ENCODE measurements at places on chromosomes 6 and 20.

- DNase-seq, result no peak
These were observed 4.1 kb downstream of the BMP7 start for GRCh38 chr20:57262301-57262700.

- DNase-seq, result no peak
These were observed 87.5 kb upstream of the TMEM170B start for GRCh38 chr6:11450037-11450436.

DNA sequence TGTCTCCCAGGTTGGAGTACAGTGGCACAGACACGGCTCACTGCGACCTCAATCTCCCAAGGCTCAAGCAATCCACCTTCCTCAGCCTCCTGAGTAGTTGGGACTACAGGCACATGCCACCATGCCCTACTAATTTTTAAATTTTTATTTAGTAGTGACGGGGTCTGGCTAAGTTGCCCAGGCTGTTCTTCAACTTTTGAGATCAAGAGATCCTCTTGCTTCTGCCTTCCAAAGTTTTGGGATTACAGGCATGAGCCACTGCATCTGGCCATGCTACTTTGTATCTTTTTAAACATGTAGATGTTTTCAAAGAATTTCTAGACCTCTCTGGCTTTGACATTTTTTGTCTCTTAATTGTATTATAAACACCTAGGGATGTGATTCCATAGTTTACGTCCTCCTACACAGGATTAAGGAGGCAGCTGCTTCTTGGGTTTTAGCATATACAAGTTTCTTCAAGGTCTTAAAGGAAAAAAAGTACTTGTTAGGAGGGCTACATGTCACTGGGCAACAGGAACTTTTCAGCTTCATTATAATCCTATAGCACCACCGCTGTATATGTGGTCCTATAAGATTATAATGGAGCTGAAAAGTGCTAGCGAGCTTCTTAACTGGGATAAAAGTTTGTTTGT, 1.3 kb downstream of the ADAT2 start:
- no peak for DNase-seq

- no peak for DNase-seq
These were observed 48.6 kb downstream of the RALY start for GRCh38 chr20:34042262-34042661.

- peak; percentile 42 for DNase-seq
These were observed 516 bp downstream of the GTPBP2 start for GRCh38 chr6:43628393-43629103.

- peak; percentile 46 for DNase-seq
These were observed 26.7 kb upstream of the SRC start for GRCh38 chr20:37319151-37319671.

GRCh38 chr20:63225082-63225454, 9.1 kb upstream of the YTHDF1 start:
- DNase-seq, result no peak

DNA sequence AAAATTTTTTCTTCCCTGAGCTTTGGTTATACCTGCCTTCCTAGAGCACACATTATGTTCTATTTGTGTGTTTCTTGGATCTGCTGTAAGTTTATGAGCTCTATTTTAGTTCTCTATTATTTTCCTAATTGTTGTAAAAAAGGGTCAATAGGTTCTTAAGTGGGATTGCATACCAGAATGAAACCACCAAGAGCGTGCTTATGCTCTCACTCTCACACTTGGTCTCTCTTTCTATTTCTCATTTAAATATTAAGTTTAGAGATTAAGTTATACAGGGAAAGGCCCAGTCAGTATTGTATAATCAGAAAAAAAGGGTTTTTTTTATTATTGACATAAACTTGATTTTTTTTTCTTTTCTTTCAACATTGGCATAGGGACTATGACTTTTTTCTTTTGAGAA, 96.8 kb downstream of the RIMS1 start:
- DNase-seq, result no peak

DNA sequence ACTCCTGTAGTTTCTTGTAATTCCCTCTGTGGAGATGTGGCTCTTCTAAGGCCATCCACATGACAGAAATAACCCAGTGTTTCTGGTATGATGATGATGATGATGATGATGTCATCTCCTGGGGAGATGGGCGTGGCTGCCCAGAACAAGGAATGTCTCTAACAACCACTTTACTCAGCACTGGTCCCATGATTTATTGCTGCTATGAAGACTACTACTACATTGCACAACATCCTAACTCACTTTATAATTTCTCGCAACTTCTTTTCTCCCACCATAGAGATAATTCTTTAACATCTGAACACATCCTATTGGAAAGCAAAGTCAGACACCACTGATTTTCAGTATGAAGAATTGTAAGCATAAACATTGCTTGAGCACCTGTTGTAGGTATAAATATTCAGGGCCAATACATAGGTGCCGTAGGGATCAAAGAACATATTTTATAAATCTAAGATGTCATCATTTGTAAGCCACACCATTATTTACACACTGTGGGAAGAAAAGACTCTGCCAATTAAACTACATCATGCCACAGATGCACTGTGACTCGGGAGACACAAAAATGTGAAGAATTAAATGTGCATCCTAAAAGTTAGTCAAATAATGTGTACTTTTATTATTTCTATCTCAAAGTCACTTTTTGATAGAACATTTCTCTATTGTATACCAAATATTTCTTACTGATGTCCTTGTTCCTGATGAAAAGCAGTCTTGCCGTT, 6.4 kb downstream of the TPMT start:
- peak; percentile 90 for DNase-seq

DNA sequence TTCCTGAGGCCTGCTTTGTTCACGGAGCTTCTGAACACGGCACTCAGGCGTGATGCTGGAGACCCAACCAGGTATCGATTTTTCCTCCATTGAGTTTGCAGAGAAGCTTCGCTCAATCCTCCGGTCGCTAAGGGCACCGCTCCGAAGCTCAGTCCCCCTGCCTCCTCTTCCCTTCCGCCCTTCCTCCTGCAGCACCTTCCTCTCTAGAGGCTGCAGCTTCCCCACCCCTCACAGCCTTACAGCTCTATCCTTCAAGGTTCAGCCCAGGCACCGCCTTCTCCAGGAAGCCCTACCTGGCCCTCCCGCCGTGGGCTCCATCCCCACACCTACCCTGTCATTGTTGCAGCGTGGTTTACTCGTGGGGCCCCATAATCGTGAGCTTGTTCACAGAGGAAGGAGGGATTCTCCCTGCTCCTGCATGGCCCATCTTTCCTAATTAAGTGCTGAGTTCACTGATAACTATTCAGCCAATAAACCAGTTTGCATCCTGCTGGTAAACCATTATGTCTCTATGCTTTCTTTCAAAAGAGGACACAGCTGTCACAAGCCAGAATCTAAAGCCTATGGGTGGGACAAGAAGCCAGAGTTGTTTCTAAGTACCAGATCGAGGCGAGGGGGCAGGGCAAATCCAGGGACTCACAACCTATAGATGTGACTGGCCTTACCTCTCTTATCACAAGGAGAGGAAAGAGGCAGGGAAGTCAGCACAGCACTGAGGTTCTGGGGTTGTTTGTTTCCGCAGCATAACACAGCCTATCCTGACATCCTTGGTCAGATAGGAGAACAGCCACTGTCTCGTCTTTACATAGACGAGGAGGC, 152.0 kb downstream of the GRM4 start:
- no peak for DNase-seq

DNA sequence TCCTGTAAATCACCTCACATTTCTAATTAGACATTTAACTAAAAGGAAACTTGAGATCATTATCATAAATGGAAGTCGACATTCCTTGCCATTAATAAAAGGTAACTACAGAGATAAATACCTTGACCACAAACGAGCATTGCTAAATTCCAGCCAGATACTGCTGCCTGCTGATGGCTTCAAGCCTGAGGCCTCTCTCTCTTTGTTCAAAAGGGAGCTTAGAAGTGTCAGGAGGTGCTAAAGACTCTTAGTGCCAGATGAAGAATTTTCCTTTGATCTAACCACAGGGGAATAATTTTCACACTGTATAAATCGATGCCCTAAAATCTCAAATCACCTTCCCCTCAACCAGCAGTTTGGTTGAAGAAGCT, 248.2 kb upstream of the PMEPA1 start:
- no peak for DNase-seq

DNA sequence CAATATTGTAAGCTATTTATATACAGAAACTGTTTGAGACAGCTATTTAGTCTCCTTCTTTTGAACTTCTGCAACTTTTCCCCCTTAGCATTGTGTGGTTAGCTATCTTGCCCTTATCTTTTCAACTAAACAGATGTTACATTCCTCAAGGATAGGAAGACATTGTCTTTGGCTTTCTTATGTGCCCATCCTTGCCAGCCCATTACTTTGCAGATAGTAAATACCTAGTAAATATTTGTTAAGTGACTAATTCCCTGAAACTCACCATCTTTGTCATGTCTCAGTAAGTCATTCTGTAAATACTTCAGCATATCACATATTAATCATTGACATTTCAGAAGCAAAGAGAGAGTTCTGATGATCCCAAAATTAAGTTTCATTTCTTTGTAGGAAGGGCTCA, 69.1 kb upstream of the FLRT3 start:
- DNase-seq, result peak; percentile 91

- peak; percentile 5 for DNase-seq
These were observed 95.3 kb downstream of the CLVS2 start for GRCh38 chr6:123091091-123091895.

- DNase-seq, result no peak
These were observed 54.8 kb upstream of the BCLAF1 start for GRCh38 chr6:136344420-136344819.

GRCh38 chr6:152189736-152190135, 382.3 kb downstream of the ESR1 start:
- no peak for DNase-seq

GRCh38 chr6:123715006-123715863, 78.5 kb upstream of the TRDN start:
- DNase-seq, result peak; percentile 26

DNA sequence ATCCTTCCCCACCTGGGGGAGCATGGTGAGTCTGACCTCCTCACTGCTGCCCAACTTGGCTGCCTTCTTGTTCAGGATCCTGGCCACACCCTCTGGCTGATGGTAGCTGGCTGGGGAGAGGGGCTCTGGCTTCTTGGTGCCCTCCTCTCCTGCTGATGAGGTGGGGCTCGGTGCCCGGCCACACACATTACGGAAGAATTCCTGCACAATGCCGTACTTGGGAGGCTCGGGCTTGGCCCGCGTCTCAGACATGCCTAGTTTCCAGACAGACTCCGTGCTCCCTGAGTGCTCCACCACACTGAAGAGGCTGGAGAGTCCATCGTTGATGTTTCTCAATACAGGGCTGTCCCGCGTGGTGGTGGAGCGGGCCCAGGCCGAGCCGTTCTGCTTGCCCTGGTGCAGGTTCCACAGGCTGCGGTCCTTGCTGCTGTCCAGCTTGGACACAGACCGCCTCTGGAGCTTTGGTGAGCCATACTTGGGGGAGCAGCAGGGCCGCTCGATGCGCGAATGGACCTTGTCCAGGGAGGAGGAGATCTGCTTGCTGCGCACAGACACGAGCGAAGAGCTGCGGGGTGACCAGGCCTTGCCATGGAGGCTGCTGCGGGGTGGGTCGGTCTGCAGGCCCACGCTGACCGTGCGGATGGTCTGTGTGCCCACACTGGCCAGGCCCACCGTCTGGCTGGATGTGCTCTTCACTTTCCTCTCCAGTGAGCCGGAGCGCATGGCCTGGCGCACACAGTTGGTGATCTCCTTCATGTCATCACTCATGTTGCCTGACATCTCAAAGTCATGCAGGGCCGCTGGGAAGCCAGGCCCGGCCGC, 19.9 kb upstream of the DSN1 start:
- no peak for DNase-seq

DNA sequence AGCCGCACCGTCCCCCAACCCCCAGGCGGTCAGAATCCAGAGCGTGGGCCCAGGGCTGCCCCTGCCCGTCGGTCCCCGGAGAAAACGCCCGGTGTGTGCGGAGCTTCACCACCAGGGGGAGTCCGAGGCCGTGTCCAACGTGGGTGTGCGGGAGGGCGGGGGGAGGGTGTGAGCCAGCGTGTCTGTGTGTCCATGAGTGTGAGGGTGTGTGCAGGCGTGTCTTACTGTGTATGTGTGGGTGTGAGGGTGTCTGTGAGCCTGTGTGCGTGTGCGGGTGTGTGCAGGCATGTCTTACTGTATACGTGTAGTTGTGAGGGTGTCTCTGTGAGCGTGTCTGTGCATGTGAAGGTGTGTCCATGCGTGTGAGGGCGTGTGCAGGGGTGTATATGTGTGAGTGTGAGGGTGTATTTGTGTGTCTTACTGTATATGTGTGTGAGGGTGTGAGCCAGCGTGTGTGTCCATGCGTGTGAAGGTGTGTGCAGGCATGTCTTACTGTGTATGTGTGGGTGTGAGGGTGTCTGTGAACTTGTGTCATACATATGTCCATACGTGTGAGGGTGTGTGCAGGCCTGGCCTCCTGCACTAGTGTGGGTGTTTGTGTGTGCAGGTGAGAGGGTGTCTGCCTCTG, 24.6 kb upstream of the GATA5 start:
- peak; percentile 51 for DNase-seq

- peak; percentile 64 for DNase-seq
These were observed 50.5 kb upstream of the ASIP start for GRCh38 chr20:34190679-34191090.

DNA sequence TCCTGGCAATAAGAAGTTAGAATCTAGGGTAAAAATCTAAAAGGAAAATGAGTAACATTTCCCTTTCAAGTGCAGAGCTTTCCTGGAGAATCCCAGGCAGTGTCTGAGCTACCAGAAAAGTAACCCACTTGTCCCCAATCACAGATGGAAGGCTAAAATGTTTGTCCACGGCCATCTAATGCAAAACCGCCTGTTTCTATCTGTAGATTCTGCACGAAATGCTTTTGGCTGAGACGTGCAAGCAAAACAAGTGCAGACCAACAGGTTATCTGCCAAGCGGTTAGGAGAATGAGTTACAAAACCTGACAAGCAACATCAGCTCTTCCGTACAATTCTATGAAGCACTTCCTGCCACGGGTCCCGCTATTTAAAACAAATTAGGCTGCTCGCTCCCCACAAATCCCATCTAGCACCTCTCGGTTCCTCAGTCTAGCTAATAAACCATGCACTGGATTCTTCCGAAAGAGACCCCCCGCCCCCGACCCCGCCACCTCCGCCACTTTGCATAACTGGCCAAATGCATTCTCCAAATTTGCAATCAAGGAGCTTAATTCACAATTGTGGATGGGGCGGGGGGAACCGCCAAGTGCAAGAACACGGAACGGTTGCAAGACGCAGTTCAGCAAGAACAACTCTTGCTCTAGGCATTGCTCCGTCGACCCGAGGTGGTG, 1.4 kb downstream of the ELOVL5 start:
- peak; percentile 29 for DNase-seq

DNA sequence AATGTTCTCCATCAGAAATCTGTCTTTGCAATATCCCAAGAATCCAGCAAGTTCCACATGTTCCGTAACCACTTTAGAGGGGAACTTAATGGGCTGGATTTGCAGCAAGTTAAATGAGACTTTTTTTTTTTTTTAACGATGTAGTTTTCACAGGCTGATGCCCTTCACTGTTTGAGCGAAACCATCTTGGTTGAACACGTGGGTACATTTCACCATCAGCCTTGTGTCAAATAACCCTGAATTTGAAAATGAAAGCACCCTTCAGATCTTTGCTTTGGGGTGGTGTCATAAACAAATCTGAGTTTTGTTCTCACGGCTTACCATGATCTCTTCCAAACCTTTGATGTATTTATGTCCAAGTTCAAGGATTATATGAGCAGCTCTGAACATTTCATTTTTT, 73.7 kb upstream of the EXOC2 start:
- no peak for DNase-seq

GRCh38 chr6:46273911-46274310, 103.1 kb upstream of the ENPP5 start:
- no peak for DNase-seq

All from kidney glomerular epithelial cell (primary cell).